Activated T-cell treated with anti-CD3 and anti-CD28 coated beads, Interleukin-2, amount 50 U/mL, for 48 hours (primary cell): ENCODE measurements at places on chromosomes 12 and 14.

- no peak for DNase-seq
Measured at GRCh38 chr12:111156304-111156703, 212.6 kb downstream of the PHETA1 start.

DNA sequence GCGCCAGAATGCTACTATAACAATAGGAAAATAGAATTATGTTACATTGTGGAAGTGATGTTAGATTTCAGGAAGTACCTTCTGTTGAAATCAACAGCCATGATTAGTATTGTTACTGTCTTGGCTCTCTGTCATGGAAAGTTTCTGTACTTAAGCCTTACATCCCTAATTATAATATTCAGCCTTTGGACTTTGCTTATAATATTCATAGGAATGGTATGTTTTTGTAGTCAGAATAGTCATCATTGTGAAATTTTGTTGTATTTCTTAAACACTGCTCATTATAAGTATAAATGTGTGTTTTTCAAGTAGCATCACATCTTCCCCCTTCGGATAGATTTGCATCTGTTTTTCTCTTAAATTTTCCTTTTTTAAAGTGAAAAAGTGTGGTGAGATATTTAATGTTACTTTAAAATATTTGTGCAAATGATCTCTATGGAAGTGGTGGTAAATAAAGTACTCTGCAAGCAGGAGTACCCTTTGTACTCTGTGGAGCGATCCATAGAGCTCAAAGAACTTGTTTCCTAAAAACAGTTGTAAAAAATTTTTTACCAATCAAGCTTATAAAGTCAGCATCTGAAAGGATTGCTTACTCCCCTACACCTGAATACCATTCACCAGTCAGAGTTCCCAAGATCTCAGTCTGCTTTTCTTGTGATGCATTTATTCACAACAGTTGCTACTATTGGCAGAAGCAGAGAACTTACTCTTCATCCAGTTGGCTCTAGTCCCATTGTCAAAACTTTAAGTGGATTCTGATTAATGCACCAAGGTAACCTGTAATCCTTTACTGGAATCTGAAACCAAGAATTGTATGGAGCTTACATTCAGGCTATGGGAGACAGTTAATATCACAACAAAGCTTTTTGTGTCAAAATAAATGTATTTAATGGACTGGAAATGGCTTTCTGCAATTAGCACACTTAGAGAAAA, 87.8 kb downstream of the RIC8B start:
- no peak for DNase-seq

DNA sequence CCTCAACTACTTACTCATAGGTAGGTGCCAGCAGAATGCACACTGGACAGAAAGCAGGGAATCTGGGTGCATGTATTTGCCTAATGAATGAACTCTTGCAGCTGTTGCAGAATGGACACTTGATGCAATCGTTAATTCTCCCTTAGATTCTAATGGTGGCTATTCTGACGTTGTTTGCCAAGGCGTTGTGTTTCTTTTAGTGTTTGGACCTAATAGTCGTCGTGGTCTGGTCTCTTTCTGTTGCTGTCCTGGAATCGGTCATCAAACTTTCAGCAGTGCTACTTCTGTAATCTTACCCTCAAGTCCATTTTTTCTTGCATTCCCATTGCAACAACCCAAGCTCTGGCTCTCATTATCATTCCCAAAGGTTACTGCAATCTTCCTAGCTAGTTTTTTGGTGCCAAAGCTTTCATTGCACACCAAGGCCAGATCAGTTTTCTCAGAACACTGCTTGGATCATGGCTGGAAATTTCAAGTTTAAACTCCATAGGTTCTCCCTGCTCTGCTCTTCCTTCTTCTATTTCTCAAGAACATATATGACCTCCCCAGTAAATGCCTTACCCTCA, 31.3 kb downstream of the BMP4 start:
- no peak for DNase-seq

GRCh38 chr14:49860988-49861698, 8.6 kb upstream of the NEMF start:
- DNase-seq: no peak

- no peak for DNase-seq
Measured at GRCh38 chr14:93234798-93235197, 27.7 kb downstream of the UBR7 start.

- DNase-seq: no peak
Measured at GRCh38 chr12:93007544-93007943, 78.4 kb upstream of the EEA1 start.

- DNase-seq: no peak
Measured at GRCh38 chr12:106309671-106310505, 7.4 kb downstream of the TCP11L2 start.

GRCh38 chr12:89951694-89952060, 243.0 kb upstream of the ATP2B1 start:
- DNase-seq: no peak

GRCh38 chr14:103041464-103041863, 15.9 kb downstream of the CDC42BPB start:
- no peak for DNase-seq

DNA sequence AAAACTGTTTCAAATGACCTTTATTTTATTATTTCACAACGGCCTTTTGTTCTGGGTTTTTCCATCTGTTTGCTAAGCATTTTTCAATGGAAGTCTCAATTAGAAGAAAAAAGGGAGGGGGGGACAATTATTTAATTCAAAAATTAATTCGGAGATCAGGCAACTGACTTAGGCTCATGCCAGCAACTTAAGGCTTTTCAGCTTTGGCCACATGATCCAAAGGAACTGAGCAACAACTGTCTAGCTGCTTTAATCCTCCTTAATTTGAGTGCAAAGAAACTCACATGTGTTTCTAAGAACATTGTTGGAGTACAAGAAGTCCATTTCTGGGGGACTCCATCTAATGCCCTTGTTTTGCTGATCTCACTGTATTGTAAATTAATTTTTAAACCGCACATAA, 188.0 kb downstream of the EXOC5 start:
- no peak for DNase-seq

- DNase-seq: no peak
Measured at GRCh38 chr12:108551535-108551934, 9.4 kb downstream of the SART3 start.

DNA sequence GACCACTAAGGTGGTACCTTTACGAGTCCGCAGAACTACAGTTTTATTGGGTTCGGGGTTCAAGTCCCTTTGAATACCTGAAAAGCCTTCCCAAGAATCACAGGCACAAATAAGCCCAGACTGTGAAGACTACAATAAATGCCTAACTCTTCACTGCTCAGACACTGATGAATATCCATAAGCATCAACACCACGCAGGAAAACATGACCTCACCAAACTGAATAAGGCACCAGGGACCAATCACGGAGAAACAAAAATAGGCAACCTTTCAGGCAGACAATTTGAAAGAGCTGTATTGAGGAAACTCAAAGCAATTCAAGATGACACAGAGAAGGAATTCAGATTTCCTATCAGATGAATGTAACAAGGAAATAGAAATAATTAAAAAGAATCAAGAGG, 24.2 kb upstream of the P2RX7 start:
- DNase-seq: no peak

- no peak for DNase-seq
Measured at GRCh38 chr12:84455598-84455997, 457.0 kb downstream of the SLC6A15 start.

- DNase-seq: no peak
Measured at GRCh38 chr14:50812856-50813543, 18.0 kb downstream of the NIN start.
